ENCODE measurements at places on chromosomes 6 and 20. TPM values are rescaled to one million over a fixed set of nuclear protein-coding genes. Genes with fewer than 3 reads are reported as not detected.

- H3K36me3 ChIP-seq: no peaks in the 10 kb centered on the region
- no peak overlapping the region for H3K4me3 ChIP-seq
Observed at GRCh38 chr6:1605004-1605892, 4.5 kb upstream of the FOXC1 start.

DNA sequence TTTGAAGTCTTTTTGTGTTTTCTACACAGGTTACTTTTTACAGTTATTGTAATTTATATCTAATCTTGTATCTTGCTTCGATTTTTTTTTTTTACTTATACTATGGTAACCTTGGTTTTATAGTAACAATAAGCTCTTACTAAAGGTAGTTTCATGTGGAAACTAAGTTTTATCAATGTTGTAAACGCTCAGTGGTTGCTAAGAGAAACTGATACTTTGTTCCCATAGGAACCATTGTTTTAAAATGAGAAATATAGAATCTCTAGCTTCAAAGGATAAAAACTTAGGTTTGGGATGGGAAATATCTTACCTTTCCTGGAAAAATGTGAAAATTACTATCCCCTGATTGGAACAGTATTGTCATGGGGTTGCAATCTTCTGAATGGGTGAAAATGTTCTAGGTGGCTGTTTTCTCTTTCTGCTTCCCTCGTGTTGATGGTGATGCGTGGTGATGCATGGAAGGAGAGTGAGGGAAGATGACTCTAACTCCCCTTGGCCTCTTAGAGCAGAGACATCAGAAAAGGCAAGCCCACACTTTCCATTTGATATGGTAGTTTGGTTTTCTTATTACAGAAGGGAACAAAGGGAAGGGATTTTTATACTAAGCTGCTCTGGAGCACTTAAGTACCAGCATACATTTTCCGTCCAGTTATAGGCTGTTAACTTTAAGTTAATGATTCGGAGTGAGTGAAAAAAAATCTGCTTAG lies 23.5 kb upstream of the BACH2 start:
- no peaks in the 10 kb centered on the region for H3K4me1 ChIP-seq
- DNase-seq: no peak
- H3K27ac ChIP-seq: no peak overlapping the region
- no peaks in the 10 kb centered on the region for H3K36me3 ChIP-seq

- peak; percentile 63 for DNase-seq
- H3K27ac ChIP-seq: peak overlapping the region; percentile 92
- H3K4me3 ChIP-seq: no peak overlapping the region
- no peaks in the 10 kb centered on the region for H3K36me3 ChIP-seq
- H3K27me3 ChIP-seq: no peaks in the 10 kb centered on the region
Observed at GRCh38 chr6:111803804-111804203, 69.4 kb downstream of the FYN start.

Gene SSTR4
- total RNA-seq: not detected

DNA sequence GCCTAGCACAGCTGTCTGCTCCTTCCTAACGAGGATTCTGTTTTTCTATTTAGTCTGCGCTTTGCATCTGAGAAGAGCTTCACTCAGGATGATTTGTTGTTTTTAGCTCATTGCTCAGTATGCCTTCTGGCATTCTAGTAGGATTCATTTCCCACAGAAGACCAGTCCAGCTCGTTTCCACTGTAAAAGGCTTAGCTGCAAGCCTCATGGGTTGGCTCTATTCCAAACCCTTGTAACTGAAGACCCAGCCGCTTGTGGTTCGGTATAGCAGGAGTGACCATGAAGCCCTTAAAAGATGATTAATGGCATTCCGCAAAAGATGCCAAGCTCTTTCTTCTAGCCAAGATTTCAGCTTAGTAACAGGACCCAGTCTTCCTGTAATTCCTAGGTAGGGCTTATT lies 7.2 kb downstream of the ADGRF1 start:
- H3K27me3 ChIP-seq: no peaks in the 10 kb centered on the region
- peak; percentile 100 for DNase-seq
- H3K36me3 ChIP-seq: no peaks in the 10 kb centered on the region
- H3K4me1 ChIP-seq: peaks cover 10% of the 10 kb centered on the region
- peak overlapping the region; percentile 30 for H3K4me3 ChIP-seq

GRCh38 chr20:10641467-10641866 lies 32.3 kb downstream of the JAG1 start:
- H3K27ac ChIP-seq: no peak overlapping the region
- H3K4me3 ChIP-seq: no peak overlapping the region
- H3K36me3 ChIP-seq: peaks cover 73% of the 10 kb centered on the region
- DNase-seq: no peak
- no peaks in the 10 kb centered on the region for H3K27me3 ChIP-seq
- peaks cover 35% of the 10 kb centered on the region for H3K4me1 ChIP-seq

GRCh38 chr20:31838646-31839292 lies 6.6 kb downstream of the FOXS1 start:
- H3K4me3 ChIP-seq: no peak overlapping the region
- H3K4me1 ChIP-seq: peaks cover 74% of the 10 kb centered on the region
- H3K27me3 ChIP-seq: no peaks in the 10 kb centered on the region
- H3K27ac ChIP-seq: no peak overlapping the region
- no peak for DNase-seq

GRCh38 chr20:25285091-25285647 lies 37.3 kb downstream of the PYGB start:
- no peaks in the 10 kb centered on the region for H3K4me1 ChIP-seq
- no peaks in the 10 kb centered on the region for H3K27me3 ChIP-seq
- H3K27ac ChIP-seq: no peak overlapping the region
- DNase-seq: no peak
- peaks cover 44% of the 10 kb centered on the region for H3K36me3 ChIP-seq

DNA sequence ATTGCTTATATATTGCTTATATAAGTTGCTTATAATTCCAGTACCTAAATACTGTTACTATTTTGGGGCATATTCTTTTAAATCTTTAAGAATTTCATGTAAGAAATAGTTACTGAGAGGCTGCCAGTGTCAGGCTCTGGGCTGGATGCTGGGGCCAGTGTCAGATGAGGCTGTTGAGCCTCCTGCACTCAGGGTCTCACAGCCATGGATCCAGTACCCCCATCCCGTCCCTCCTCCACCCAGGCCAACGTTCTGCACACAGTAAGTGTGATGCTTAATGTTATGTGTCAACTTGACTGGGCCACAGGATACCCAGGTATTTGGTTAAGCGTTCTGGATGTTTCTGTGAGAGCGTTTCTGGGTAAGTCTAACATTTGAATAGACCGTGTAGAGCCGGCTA lies 119.5 kb upstream of the PMEPA1 start:
- H3K36me3 ChIP-seq: no peaks in the 10 kb centered on the region
- no peak for DNase-seq
- peaks cover 8% of the 10 kb centered on the region for H3K27me3 ChIP-seq
- H3K27ac ChIP-seq: no peak overlapping the region
- no peak overlapping the region for H3K4me3 ChIP-seq
- no peaks in the 10 kb centered on the region for H3K4me1 ChIP-seq

GRCh38 chr6:129280749-129281148 lies 397.8 kb downstream of the LAMA2 start:
- no peak overlapping the region for H3K27ac ChIP-seq
- no peaks in the 10 kb centered on the region for H3K36me3 ChIP-seq
- DNase-seq: no peak
- no peaks in the 10 kb centered on the region for H3K27me3 ChIP-seq

Gene CRNKL1
- 20.2 TPM for total RNA-seq

Gene HLA-F
- 7.4 TPM for total RNA-seq

GRCh38 chr6:140230282-140230681 lies 855.8 kb upstream of the CITED2 start:
- no peak overlapping the region for H3K27ac ChIP-seq
- H3K4me1 ChIP-seq: no peaks in the 10 kb centered on the region
- H3K36me3 ChIP-seq: no peaks in the 10 kb centered on the region
- H3K27me3 ChIP-seq: no peaks in the 10 kb centered on the region
- H3K4me3 ChIP-seq: no peak overlapping the region

- DNase-seq: no peak
- no peaks in the 10 kb centered on the region for H3K36me3 ChIP-seq
- H3K4me1 ChIP-seq: no peaks in the 10 kb centered on the region
- H3K27ac ChIP-seq: no peak overlapping the region
- H3K4me3 ChIP-seq: no peak overlapping the region
- no peaks in the 10 kb centered on the region for H3K27me3 ChIP-seq
Observed at GRCh38 chr6:158270389-158271127, 41.7 kb upstream of the TULP4 start.

Gene ZNF334
- total RNA-seq: 8.5 TPM

- H3K27ac ChIP-seq: peak overlapping the region; percentile 19
- DNase-seq: peak; percentile 69
- peaks cover 9% of the 10 kb centered on the region for H3K27me3 ChIP-seq
- H3K36me3 ChIP-seq: no peaks in the 10 kb centered on the region
- H3K4me1 ChIP-seq: peaks cover 21% of the 10 kb centered on the region
- H3K4me3 ChIP-seq: no peak overlapping the region
Observed at GRCh38 chr6:89311853-89312531, 3.1 kb downstream of the GABRR2 start.

Gene PTCRA
- total RNA-seq: not detected

GRCh38 chr6:352896-353470 lies 38.6 kb upstream of the IRF4 start:
- H3K27me3 ChIP-seq: no peaks in the 10 kb centered on the region
- no peak overlapping the region for H3K27ac ChIP-seq
- no peaks in the 10 kb centered on the region for H3K4me1 ChIP-seq
- DNase-seq: no peak
- no peaks in the 10 kb centered on the region for H3K36me3 ChIP-seq

Gene C20orf144
- total RNA-seq: not detected

Gene NKX2-4
- total RNA-seq: not detected

Data from astrocyte (in vitro differentiated cells and primary cell).